ENCODE measurements at places on chromosomes 11 and 22. TPM values are rescaled to one million over a fixed set of nuclear protein-coding genes. Genes with fewer than 3 reads are reported as not detected.
A peak's percentile ranks its signal among the peaks of the same experiment; 100 is the strongest.

OR51B5 gene
- total RNA-seq = 0.47 TPM

OR8G1 gene
- total RNA-seq = not detected

DNA sequence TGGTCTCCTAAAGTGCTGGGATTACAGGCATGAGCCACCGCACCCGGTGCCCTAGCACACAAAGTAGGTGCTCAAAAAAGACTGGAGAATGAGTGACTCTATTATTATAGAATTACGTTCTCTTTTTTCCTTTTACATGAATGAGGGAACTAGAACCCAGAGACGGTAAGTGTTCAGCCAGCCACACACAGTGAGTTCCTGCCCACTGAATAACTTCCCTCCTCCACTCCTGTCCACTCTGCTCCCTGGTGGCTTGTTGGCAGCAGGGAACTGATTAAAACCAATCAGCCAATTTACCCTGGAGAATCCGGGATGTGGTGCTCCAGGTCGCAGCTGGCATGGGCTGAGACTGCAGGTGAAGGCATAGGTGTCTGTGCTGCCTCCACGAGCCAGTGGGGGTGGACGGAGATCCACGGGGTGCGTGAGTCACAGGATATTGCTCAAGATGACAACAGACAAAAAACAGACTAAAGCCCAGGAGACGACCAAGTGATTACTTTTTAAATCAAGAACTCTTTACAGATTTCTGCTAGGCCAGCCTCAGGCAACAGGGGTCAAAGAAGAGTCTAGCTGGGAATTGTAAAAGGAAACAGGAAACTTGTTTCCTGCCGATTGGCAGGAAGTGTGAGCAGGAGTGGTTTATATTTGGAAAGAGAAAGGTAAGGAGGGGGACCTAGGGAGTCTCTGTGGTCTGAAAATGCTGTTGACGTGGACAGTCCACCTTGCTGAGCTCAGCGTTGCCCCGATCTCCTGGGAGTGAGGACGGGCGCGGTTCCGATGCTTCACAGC is 95.2 kb upstream of the TP53I11 start:
- DNase-seq = peak; percentile 11

DNA sequence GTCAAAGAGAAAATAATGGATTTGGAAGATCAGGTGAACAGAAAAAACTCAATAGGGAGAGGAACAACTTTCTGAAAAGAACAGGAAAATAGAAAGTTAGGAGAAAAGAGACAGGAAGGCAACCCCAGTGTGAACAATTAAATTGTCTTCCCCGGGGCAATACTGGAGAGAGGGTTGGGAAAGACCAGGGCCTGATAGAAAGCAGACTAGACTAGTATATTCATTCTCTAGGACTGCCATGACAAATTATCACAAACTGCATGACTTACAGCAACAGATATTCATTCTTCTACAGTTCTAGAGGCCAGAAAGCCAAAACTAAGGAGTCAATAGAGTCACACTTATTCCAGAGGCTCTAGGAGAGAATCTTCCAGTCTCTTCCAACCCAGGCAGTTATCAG is 482.8 kb downstream of the SOX6 start:
- no peak for DNase-seq

DNA sequence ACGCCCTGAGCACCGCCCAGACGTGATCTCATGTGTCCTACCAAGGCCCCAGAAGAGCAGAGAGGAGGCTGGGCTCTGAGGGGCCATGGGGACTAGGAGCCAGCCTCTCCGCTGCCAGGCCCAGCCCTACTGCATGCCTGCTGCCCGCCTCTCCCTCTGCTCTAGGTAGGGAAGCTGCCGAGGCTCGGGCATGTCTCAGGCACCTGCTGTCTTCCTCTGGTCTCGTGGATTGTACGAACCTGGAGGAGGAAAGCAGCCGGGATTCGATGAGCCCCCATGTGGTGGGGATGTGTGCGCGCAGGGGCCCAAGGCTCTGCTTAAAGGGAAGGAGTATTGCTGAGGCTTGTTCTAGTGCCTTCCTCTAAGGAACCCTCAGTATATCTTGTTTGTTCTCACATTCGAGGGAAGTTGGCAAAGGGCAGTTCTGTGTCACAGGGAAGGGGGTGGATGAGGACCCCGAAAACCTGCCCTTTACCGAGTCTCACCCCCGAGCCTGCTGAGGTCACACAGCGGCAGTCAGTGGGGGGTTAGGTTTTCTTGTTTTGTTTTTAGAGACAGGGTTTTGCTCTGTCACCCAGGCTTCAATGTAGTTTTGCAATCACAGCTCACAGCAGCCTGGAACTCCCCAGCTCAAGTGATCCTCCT is 21.2 kb downstream of the DAGLA start:
- DNase-seq = no peak

GRCh38 chr11:250740-251299 is 14.0 kb downstream of the PSMD13 start:
- no peak for DNase-seq

DNA sequence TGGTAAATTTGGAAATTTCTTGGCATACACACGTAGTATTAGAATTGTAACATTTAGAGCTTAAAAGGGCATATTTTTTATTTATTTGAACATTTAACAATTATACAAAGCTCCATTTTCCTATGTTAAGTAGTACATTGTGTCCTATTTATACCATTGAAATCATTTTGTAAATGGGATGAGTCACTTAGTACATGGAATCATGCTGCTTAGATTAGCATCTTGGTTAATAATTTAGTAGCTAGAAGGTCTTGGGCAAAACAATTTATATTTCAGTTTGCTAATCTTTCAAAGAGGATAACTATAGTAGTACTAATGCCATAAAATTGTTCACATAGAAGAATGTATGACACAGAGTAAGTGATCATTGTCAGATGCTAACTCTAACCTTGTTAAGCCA is 450.1 kb upstream of the LUZP2 start:
- no peak for DNase-seq
